ENCODE measurements at places on chromosomes 6 and 20. TPM values are rescaled to one million over a fixed set of nuclear protein-coding genes. Genes with fewer than 3 reads are reported as not detected.

GRCh38 chr6:23980965-23981364 lies 145.1 kb upstream of the NRSN1 start:
- H3K36me3 ChIP-seq: peaks cover 4% of the 10 kb centered on the region
- no peak overlapping the region for H3K4me3 ChIP-seq

GRCh38 chr20:62313021-62313420 lies 10.2 kb downstream of the ADRM1 start:
- no peaks in the 10 kb centered on the region for H3K4me1 ChIP-seq
- no peaks in the 10 kb centered on the region for H3K27me3 ChIP-seq
- no peak for DNase-seq
- H3K4me3 ChIP-seq: no peak overlapping the region
- no peak overlapping the region for H3K27ac ChIP-seq
- no peaks in the 10 kb centered on the region for H3K36me3 ChIP-seq

CCR6 gene
- not detected for total RNA-seq

GRCh38 chr6:137878486-137879285 lies 11.6 kb downstream of the TNFAIP3 start:
- H3K27me3 ChIP-seq: no peaks in the 10 kb centered on the region
- DNase-seq: no peak
- peaks cover 25% of the 10 kb centered on the region for H3K4me1 ChIP-seq
- no peak overlapping the region for H3K4me3 ChIP-seq
- peaks cover 23% of the 10 kb centered on the region for H3K36me3 ChIP-seq
- H3K27ac ChIP-seq: no peak overlapping the region

DNA sequence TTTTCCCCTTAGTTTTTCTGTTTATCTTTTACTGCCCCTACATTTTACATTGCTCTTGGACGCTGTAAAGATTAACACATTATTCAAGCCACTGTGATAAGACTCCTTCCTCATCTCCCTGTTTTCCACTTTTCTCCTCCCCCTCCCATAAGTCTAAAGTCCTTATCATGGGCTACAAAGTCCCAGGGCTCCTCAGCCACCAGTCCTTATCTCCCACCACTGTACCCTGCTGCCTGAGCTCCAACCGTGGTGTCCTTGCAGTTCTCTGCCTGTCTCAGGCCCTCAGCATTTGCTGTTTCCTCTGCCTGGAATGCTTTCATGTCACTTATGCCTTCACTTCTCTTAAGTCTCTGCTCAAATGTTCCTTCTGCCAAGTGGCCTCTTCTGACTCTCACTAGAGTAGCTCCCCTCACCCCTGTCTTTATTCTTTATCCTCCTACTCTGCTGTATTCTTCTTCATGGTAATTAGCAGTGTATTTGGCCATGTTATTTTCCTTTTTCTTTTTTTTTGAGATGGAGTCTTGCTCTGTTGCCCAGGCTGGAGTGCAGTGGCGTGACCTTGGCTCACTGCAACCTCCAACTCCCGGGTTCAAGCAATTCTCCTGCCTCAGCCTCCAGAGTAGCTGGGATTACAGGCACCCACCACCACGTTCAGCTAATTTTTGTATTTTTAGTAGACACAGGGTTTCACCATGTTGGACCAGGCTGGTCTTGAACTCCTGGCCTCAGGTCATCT lies 10.8 kb upstream of the LATS1 start:
- H3K27me3 ChIP-seq: no peaks in the 10 kb centered on the region
- no peak overlapping the region for H3K4me3 ChIP-seq
- no peak for DNase-seq
- H3K27ac ChIP-seq: no peak overlapping the region
- peaks cover 6% of the 10 kb centered on the region for H3K4me1 ChIP-seq

DNA sequence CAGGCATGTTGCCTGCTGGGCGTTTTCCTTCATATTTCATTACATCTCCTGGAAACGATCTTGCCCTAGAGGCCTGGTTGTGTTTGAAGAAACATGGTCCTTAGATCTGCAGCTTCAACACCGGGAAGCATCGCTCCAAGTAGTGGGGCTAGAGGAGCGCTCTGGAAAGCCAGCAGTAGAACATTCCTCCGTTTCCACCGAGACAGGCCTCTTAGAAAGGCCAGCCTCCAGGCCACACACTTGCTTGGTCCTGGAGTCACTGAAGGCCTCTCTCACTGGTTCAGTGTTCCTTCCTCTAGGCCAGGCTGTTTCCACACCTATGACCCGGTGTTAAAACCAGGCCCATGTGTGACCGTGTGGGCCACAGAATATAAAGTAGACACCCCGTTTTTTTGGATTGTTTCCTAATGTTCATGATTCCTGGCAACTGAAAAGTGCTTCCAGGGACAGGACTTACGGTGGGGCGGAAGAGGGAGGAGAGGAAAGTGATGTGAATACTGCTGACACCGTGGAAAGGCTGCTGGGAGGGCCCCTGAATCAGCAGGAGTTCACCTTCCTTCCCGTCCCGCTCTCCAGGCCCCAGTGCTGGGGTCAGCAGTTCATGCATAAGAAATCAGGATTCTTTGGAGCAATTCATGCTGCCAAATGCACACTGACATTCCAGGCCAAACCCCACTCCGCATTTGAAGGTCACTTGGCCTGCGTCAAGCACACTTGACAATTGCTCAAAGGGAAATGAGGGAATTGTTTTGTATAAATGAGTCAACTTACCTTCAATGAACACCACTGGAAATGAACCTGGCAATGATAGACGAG lies 83.8 kb downstream of the IYD start:
- H3K27ac ChIP-seq: no peak overlapping the region
- no peaks in the 10 kb centered on the region for H3K4me1 ChIP-seq
- no peak for DNase-seq
- no peaks in the 10 kb centered on the region for H3K36me3 ChIP-seq
- H3K4me3 ChIP-seq: no peak overlapping the region
- peaks cover 3% of the 10 kb centered on the region for H3K27me3 ChIP-seq

- no peak for DNase-seq
- no peak overlapping the region for H3K27ac ChIP-seq
- no peaks in the 10 kb centered on the region for H3K36me3 ChIP-seq
Measured at GRCh38 chr6:131122516-131122915, 12.8 kb upstream of the AKAP7 start.

GRCh38 chr6:139380611-139381010 lies 6.2 kb upstream of the CITED2 start:
- H3K27me3 ChIP-seq: peaks cover 1% of the 10 kb centered on the region
- no peak for DNase-seq

- H3K4me1 ChIP-seq: peaks cover 29% of the 10 kb centered on the region
- peaks cover 4% of the 10 kb centered on the region for H3K36me3 ChIP-seq
- H3K27ac ChIP-seq: peak overlapping the region; percentile 56
- peak; percentile 22 for DNase-seq
Measured at GRCh38 chr20:23350904-23351838, 580 bp downstream of the NXT1 start.

CYP24A1 gene
- 0.56 TPM for total RNA-seq

EPPIN gene
- total RNA-seq: not detected

DNA sequence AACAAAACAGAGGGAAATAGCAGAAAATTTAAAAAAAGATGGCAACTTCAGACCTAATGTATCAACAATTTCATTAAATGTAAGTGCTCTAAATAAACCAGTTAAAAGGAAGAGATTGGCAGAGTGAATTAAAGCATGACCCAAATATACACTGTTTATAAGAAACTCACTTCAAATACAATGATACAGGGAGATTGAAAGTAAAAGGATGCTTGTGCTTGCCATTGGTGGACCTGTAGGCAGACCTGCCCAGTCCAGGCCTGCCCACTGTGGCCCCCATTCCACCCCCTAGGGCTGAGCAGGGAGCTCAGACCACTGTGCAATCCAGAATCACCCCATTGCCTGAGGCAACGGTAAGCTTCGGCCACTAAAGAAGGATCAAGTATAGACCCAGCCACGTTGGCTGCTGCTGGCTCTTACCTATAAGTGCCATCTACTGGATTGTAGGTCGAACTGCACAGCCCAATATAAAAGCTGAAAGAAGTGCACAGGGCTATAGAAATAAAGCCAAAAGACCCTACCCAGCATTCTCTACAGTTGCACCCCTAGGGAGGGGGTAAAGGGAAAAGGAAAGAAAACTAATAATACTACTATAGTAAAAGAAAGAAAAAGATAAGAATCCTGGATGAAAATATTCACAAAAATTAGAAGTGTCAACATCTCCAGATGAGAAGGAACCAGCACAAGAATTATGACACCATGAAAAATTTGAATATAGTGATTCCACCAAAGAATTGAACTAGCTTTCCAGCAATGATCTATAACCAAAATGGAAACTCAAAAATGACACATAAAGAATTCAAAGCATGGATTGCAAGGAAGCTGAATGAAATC lies 36.1 kb downstream of the PSMB1 start:
- H3K27ac ChIP-seq: no peak overlapping the region
- DNase-seq: peak; percentile 69
- peaks cover 11% of the 10 kb centered on the region for H3K27me3 ChIP-seq
- H3K36me3 ChIP-seq: no peaks in the 10 kb centered on the region
- H3K4me1 ChIP-seq: 0 out of 2 replicates have a peak, but pooled peaks cover 5% of the 10 kb centered on the region
- H3K4me3 ChIP-seq: peak overlapping the region; percentile 50

BPIFB1 gene
- not detected for total RNA-seq

DNA sequence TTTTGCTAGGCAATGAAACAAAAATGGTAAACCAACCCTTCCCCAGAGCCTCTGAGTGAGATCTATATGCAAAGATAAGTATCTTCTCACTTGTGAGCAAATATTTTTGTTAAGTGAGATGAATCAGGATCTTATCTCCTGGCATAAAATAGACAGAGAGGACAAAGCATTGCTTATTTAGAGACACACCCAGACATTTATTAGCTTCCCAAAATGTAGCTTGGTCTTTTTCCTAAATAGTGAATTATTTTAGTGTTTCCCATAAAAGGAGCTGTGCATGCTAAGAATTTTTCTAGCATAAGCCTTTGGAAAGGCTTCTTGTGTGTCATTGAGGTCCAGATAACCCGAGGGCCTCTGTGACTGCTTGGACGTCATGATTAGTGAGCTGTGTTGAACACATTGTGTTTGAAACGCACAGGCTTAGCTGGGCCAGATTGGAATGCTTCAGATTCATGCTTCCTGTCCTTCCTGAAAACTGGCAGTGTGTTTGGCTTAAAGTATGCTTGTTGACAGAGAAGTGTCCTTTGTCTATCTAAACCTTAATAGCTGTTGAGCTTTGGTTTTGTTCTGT lies 16.5 kb downstream of the MTHFD1L start:
- H3K27ac ChIP-seq: peak overlapping the region; percentile 88
- DNase-seq: peak; percentile 97
- H3K36me3 ChIP-seq: peaks cover 48% of the 10 kb centered on the region
- peaks cover 3% of the 10 kb centered on the region for H3K27me3 ChIP-seq

- H3K4me3 ChIP-seq: peak overlapping the region; percentile 25
- peak overlapping the region; percentile 20 for H3K27ac ChIP-seq
- peaks cover 67% of the 10 kb centered on the region for H3K4me1 ChIP-seq
- no peak for DNase-seq
Measured at GRCh38 chr6:157993076-157993475, 11.4 kb downstream of the SYNJ2 start.

ELOVL2 gene
- not detected for total RNA-seq

GSTA2 gene
- not detected for total RNA-seq

MROH8 gene
- total RNA-seq: 1.3 TPM
